Activated T-cell treated with anti-CD3 and anti-CD28 coated beads, Interleukin-2, amount 50 U/mL, for 72 hours (primary cell): ENCODE measurements at places on chromosomes 12 and 14.

- no peak for DNase-seq
These were observed 43.8 kb upstream of the ARID2 start for GRCh38 chr12:45685680-45686079.

DNA sequence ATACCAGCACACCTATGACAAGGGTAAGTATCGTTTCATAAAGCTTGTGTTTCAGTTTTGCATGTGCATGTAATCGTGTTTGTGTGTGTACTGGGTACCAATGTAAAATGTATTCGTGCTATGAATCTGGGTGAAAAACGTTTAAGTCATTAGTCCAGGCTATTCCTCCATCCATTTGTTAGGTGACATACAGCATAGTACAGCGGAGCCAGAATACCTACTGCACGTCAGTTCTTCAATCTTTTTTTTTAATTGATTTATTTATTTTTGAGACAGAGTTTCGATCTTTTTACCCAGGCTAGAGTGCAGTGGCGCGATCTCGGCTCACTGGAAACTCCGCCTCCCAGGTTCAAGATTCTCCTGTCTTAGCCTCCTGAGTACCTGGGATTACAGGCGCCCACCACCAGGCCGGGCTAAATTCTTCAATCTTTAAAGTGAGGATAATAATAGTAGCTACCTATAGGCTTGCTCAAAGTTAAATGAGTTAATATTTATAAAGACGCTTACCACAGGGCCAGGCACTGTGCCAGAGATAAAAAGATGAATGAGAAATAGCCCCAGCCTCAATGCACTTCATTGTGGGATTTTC, 661 bp upstream of the RPS26 start:
- no peak for DNase-seq

DNA sequence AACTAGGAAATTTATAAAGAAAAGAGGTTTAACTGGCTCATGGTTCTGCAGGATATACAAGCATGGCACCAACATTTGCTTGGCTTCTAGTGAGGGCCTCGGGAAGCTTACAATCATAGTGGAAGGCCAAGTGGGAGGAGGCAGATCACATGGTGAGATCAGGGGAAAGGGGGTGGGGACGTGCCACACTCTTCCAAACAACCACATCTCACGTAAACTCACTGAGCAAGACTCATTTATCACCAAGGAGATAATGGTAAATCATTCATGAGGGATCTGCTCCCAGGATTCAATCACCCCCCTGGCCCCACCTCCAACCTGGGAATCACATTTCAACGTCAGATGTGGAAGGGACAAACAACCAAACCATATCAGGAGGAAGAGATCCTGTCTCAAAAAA, 35.8 kb downstream of the NUMB start:
- no peak for DNase-seq

DNA sequence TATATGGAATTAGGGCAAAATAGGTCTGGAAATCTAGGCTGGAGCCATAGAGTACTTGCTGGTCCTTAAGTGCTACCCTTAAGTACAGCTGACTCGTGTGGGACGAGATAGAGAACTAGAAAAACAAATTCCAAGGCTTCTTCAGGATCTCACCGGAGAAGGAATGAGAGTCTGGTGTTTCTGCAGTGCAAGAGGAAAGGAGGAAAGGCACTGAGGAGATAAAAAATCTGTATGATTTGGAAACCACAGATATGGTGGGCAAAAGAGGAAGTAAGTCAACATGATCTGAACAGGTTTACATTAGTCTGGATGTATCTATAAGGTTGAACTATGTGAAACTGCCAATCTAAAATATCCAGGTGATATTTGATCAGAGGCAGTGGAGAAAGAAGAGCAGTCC, 134.4 kb upstream of the SOX5 start:
- no peak for DNase-seq

GRCh38 chr12:2618291-2618995, 176.3 kb upstream of the FKBP4 start:
- DNase-seq, result no peak

- DNase-seq, result peak; percentile 1
These were observed 37.8 kb downstream of the SLCO1A2 start for GRCh38 chr12:21296751-21297406.

DNA sequence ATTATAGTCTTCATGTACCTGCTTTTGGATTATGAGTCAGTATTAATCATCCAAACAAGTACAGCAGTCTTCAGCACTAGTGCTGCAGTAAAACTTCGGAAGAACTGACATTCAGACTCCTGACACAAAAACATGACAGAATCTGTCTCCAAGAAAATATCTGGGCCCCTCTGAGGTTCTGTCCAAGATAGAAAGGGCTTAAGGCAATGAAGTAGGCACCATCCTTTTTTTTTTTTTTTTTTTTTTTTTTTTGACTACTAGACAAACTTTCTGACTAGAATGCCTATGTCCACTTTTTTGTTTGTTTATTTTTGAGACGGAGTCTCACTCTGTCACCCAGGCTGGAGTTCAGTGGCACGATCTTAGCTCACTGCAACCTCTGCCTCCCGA, 112.5 kb downstream of the MED13L start:
- DNase-seq, result no peak

DNA sequence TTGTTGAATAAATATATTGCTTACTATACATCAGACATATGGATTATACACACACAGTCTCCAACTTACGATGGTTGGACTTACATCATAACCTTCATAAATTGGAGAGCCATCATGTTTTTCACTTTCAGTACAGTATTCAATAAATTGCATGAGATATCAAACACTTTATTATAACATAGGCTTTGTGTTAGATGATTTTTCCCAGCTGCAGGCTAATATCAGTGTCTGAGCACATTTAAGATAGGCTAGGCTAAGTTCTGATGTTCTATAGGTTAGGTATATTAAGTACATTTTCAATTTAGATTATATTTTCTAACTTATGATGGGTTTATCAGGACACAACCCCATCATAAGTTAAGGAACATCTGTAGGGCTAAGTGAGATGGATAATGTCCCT, 17.9 kb upstream of the KRR1 start:
- DNase-seq, result no peak

DNA sequence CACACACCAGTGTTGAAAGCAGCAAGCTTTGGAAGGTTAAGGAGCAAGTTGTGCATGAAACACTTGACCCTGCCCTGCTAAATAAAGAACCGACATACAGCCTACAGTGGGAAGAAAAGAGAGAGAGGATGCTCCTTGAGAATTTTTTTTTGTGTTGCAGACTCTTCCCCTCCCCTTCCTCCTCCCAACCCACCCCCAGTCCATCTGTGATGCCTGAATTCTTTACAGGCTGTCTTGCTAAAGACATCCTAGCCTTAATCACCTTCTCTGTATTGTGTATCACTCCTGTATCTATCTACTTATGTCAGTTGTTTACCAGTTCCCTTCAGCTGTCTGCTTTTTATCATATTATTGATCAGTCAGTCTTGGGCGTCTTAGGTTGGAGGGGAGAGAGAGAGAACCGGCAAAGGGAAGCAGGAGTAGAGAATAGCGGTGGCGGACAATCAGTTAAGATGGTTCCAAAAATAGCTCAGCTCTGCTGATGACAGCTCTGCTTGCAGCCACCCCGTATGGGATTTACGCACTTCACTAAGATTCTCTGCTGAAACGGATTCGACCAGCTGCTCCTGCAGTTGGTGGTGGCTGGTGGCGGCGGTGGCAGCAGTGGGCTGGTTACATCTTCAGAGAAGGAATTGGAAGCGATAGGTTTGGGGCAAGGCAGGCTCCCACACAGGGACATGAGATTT, 664.7 kb downstream of the NRXN3 start:
- no peak for DNase-seq

- DNase-seq, result no peak
These were observed 148.3 kb upstream of the GRIN2B start for GRCh38 chr12:14129611-14130195.

GRCh38 chr12:121767525-121768016, 25.9 kb downstream of the RHOF start:
- DNase-seq, result no peak

DNA sequence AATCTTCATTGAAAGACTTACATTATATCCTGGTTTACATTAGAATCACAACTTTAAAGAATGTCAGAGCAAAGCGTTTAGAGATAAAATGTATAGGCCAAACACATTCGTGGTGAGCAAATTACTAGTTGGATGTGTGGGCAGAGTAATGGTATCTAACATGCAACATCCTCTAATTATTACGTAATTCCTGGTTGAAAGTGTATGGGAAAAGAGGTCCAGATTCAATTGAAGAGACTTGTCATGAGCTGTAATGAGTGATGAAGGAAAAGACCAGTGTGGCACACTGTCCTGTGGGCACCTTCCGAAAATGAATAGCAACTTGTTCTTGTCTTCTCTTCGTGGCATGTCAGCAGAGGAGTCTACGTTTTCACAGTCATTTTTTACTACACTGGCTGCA, 192.8 kb downstream of the LRIG3 start:
- no peak for DNase-seq

- DNase-seq, result no peak
These were observed 646.5 kb upstream of the SEL1L start for GRCh38 chr14:82180139-82180538.

- DNase-seq, result no peak
These were observed 312.3 kb upstream of the DIO2 start for GRCh38 chr14:80523518-80524117.

GRCh38 chr14:97866664-97867063, 1069.5 kb downstream of the VRK1 start:
- peak; percentile 19 for DNase-seq

- DNase-seq, result no peak
These were observed 6.3 kb downstream of the MIS18BP1 start for GRCh38 chr14:45246691-45247090.

DNA sequence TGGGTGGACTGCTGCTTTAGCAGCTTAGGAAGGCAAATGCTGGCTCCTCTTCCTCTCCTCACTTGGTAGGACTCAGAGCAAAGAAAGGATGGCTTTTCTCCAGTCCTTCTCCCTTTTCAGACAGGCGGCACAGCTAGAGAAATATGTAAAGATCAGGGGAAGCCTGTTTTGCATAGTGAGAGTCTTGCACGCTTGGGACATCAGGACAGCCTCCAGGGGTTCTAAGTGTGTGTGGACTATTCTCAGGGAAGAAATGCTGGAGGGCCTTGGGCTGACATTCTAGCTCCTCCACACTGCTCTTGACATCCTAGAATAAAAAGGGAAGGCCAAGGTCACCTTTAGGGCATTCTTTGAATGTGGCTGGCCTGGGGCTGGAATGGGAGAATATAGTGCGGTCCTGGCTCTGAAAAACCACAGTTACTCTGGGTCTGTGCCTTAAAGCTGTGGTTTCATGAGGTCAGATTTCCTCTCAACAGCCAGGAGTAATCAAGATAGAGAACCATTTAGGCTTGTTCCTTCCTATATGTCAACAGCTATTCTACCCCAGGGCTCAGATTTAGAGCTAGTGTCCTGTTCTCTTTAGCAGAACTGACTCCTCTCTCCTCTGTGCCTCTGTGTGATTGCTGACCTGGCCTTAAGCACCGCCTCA, 24.3 kb downstream of the CMA1 start:
- no peak for DNase-seq

DNA sequence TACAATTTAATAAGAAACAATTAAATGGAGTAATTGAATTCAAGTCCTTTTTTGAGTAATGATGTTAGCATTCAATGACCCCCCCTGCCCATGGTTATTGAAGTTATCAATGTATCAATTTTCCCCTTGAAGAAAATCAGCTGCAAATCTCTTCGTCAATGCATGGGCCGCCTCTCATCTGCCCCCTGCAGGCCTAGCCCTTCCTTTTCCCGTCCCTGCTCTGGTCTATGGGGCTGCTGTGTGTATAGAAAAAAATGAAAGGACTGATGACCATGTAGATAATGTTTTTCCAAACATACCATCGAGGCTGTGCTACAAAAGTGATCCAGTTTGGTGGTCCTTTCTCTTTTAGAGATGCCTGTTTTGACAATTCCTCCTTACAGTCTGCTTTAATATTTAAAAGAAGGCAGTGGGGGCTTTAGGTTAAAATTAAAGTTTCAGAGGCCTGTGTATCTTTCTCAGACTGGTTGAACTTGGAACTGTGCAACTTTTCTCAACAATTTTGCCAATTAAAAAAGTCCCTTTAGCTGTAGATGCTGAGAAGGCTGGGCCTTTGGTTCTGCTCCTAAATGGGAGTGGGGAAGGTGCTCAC, 98.4 kb downstream of the APAF1 start:
- DNase-seq, result peak; percentile 62
